WTC11 (cell line): ENCODE measurements at places on chromosomes 4 and X.

GRCh38 chr4:2255501-2256155 is 6.3 kb downstream of the MXD4 start:
- DNase-seq = peak; percentile 10

DNA sequence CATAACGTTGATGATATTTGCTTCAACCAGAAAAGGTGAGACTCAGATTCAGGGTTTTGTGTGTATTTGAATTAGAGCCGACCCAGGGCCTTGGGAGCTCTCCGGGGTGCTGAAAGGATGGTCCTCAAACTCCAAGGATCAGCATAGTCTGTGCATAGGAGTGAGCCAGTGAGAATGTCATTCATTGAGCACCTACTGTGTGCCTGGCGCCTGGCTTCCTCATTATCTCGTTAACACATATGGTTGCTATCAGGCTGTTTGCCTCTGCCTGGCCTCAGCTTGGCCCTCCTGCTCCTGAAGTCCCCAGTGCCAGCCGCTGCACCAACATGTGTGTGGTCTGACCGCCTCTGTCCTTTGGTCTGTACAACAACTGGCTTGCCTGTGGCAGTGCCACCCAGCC is 25.1 kb upstream of the JAKMIP1 start:
- DNase-seq = peak; percentile 73

- DNase-seq = no peak
Observed at GRCh38 chrX:124341396-124342132, 4.8 kb upstream of the SH2D1A start.

DNA sequence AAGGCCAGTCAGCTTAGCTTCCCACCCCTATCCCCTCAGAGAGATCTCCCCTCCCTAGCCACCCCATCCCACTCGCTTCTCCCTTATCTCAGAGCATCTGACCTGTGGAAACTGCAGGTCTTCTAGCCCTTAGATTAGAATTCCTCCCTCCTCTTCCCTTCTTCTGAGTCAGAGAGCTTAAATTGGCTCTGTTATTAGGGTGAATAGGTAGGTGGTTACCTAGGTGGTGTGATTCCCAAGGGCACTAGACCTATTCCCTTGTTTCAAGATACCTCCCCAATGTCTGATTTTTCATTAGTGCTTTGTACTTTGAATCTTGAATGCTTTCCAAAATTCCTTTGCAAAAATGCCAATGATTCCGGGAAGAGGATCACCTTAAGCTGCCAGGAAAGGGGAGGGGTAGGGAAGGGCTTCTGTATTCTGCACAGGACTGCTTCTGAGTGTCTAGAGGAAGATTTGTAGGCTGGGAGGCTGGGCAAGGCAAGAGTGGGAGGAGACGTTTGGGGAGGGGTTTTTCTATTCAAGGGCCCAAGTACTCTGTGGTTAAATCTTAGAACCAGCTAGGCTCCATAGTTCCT is 24.5 kb upstream of the MSN start:
- no peak for DNase-seq

GRCh38 chrX:106706466-106706865 is 20.0 kb upstream of the RNF128 start:
- no peak for DNase-seq

DNA sequence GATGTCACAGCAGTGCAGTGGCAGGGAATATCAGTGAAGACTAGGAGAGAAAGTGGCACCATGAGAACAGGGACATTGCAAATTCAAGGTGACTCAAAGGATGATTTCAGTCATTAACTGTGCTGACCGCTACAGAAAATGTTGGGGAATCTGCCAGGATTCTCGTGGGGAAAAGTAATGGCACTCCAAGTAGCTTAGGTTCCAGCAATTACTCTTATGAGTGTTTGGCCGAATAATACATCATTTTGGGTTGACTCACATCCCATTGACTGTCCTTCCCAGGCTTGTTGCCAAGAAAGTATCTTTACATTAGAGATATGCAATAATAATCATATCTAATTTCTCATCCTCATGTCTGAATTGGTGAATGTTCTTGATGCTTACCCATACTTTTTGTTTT is 1411.1 kb upstream of the PCDH7 start:
- DNase-seq = no peak

DNA sequence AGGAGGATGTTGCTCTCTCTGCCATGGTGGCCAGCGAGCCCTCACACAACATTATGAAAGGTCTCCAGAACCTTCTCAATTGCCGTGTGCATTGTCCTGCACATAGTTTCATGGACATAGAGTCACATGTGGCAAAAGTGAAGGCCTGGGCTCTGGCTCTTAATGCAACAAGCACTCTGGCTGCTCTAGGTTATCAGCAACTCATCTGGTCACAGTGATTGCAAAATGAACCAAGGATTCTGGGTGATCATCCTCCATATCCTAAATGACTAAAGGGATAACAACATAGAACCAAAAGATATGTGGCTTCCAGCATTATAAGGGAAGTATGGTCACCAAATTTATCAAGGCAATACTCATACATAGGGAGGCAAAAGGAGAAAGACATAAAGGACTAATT is 175.2 kb downstream of the MGST2 start:
- no peak for DNase-seq

- DNase-seq = no peak
Observed at GRCh38 chrX:45628041-45628440, 427.4 kb upstream of the DIPK2B start.

DNA sequence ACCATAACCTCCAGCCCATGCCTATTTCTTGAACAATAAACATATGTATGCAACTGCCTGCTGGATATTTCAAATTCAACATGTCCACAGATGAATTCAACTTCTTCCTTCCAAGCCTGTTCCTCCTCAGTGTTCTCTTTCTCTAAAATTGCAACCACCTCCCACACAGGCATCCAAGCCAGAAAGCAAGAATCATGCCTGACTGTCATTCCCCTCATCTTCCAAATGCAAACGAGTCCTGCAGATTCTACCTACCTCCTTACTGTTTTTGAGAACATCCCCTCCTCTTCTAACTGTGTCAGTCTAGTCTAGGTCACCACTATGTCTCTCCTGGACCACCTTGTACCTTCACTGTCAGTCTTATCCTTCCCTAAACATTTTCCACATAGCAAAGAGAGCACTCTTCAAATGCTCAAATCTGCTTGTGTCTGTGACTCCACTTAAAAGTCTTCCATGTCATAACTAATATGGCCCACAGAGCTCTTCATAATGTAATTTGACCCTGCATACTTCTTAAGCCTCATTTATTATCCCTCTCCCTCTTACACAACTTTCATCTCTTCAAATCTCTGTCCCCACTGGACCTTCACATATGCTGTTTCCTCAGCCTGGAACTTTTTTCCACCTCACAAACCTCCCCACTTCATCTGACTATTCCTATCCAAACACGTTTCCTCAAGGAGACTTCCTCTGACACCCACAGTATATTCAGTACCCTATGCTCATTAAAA is 25.7 kb downstream of the MAPK10 start:
- no peak for DNase-seq

DNA sequence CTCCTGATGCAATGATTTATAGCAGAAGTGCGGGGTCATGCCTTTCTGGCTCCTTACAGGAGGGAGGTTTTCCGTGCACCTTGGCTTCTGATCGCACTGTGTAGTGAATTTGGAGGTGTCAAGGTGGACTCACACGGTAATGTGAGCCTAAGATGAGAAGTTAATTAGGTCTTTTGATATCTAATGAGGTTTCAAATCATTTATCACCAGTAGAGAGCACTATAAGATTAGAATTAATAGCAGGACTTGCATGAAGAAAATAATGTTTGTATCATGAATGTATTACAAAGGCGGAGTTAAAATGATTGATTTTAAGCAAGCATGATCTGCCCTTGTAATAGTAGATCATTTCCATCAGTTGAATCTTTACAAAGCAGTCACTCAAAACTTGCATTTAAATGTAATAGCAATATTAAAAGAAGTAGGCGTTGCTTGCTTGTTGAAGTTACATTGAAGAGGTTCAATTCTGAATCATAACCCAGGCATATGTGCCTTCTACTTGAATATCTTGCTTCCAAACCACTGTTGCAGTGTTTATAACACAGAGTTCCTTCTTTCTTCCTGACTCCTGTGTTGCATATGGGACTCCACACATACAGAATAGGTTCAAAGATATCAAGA is 152.1 kb downstream of the FMR1NB start:
- no peak for DNase-seq

- no peak for DNase-seq
Observed at GRCh38 chr4:76449362-76449767, 14.3 kb downstream of the SHROOM3 start.

- no peak for DNase-seq
Observed at GRCh38 chr4:59704616-59705015, 1495.5 kb upstream of the ADGRL3 start.

GRCh38 chr4:149247164-149247563 is 568.5 kb downstream of the IQCM start:
- DNase-seq = no peak

- DNase-seq = no peak
Observed at GRCh38 chr4:122083989-122084388, 68.1 kb upstream of the BLTP1 start.

- no peak for DNase-seq
Observed at GRCh38 chr4:183142571-183143550, 43.8 kb downstream of the WWC2 start.
